Activated CD4-positive, alpha-beta T cell treated with anti-CD3 and anti-CD28 coated beads, Interleukin-2, amount 10 ng/mL, durations not matched to agents 7 days and 5 days (primary cell): ENCODE measurements at places on chromosomes 6 and 20.

DNA sequence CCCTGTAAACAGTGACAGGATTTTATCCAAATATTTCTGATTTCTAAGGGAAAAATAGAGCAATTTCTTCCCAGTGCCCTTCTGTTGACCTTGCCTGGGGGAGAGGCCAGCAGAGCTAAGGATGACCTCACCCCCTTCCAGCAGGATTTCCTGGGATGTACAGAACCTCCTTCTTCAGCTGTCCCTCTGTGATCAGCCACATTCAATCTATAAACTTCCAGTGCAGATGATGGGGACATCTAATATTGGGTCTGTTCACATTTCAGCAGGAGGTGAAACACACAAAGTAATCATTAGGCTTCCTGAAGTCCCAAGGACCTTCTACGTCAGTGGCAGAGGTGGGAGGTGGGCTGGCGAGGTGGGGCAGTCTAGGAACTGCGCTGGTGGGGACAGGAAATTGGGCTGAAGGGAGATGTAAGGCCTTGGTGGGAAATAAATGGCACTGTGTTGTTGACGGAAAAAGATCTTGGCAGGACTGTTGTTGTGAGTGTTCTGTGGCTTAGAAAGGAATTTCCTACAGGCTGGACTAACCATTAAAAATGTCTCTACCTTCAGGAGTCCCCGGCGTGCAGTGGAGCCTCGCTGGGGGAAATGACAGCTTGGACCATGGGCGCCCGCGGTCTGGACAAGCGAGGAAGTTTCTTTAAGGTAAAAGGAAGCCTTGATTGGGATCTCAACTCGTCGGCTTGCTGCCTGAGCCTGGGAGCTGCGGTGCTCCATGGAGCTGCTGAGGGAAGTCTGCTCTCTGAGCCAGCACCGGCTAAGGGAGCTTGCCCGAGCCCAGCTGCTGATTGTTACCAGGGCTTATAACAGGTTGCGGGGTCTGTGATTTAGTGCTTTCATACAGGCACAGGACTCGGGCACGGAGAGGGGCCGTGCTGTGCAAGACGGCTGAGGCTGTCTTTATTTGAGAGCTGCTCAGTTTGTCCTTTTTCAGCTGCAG lies 127.9 kb upstream of the NAA20 start:
- no peak for DNase-seq

GRCh38 chr20:13119583-13119982 lies 101.5 kb upstream of the ISM1 start:
- DNase-seq = peak; percentile 60

DNA sequence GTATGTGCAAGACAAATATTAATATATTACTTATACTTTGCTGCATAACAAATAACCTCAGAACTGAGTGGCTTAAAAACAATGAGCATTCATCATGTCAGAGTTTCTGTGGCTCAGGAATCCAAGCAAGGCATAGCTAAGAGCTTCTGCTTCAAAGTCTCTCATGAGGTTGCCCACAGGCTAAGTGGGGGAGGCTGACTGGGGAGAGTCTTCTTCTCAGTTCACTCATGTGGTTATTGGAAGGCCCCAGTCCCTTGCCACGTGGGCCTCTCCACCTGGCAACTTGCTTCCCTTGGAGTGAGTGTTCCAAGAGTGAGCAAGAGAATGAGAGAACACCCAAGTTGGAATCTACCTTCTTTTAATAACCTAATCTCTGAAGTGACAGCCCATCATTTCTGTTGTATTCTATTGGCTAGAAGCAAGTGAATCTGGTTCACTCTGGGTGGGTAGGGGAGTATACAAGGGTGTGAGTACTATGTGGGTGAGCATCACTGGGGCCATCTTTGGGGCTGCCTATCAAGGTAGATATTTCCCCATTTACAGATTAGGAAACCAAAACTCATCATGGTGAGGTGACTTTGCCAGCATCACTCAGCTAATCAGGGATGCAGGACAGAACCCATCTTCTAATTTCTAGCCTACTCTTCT lies 36.0 kb downstream of the DNAH8 start:
- DNase-seq = no peak

- DNase-seq = no peak
Observed at GRCh38 chr6:53172468-53172803, 23.8 kb upstream of the GCM1 start.

GRCh38 chr20:47815866-47816265 lies 30.6 kb upstream of the SULF2 start:
- DNase-seq = no peak

GRCh38 chr6:80517525-80517924 lies 411.1 kb downstream of the BCKDHB start:
- no peak for DNase-seq
